ENCODE measurements at places on chromosomes 7 and 10.

DNA sequence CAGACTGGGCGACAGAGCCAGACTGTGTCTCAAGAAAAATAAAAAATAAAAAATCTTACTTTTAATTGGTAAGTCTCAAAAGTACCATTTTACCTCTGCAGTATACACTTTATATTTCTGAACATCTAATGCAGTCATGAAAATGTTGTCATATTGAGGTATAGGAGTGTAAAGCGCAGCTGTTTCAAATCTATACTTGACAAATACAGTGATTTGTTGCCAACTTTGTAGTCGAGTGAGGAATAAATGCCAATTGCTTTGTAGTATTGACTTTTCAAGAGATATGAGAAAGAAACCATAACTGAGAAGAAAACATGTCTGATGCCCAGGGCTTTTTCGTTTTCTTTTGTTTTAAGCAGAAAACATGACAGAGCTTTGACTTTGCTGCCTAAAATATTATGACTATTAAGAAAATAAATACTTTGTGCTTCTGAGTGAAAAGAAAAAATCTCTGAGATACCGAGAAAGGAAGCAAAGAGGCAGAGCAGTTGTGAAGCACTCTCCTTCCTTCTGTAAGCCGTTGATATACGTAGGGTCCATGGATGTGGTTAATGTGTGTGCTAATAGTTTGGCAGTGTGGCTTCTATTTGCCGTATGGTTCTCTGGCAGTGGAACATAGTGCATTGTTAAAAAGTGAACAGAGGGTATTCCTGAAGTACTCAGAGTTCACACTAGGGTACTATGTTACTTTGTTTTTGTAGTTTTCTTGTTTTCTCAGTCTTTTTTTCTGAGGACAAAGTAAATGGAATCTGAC, 38.2 kb downstream of the AVL9 start:
- peak; percentile 39 for DNase-seq

GRCh38 chr10:5538892-5539651, 14.3 kb downstream of the CALML3 start:
- no peak for DNase-seq

DNA sequence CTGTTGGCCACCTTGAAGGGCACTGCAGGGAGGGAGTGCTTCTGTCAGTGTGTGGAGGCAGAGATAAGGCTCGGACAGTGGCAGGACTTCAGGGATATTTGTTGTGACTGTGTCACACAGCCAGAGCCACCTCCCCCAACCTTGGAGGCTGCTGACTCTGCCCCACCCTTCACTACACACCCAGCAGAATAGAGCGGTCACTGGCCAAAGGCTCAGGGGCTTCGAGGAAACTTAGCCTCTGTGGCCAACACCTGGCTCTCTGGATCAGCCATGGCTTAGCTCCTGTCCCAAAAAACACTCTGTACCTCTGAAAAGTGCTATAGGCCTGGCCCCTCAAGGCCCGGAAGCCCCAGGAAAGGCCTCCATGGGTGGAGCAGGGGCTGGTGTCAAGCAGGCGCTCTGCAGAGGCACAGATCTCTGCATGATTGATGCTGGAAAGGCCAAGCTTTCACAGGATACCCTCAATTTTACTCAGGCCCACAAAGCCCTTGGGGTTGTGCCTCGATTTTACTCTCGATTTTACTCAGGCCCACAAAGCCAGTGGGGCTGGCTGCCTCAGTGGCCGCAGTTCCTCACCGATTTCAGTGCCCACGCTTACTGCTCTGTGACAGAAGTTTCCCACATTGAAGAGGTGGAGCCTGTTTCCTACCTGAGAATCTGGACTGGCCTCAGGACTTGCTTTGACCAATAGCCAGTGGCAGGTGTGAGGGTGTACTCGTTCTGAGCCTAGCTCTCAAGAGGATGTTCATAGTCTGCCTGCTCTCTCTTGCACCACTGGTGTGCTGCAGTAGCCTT, 113.2 kb upstream of the GPR26 start:
- DNase-seq, result no peak

GRCh38 chr7:39413636-39414223, 152.5 kb upstream of the YAE1 start:
- peak; percentile 18 for DNase-seq

DNA sequence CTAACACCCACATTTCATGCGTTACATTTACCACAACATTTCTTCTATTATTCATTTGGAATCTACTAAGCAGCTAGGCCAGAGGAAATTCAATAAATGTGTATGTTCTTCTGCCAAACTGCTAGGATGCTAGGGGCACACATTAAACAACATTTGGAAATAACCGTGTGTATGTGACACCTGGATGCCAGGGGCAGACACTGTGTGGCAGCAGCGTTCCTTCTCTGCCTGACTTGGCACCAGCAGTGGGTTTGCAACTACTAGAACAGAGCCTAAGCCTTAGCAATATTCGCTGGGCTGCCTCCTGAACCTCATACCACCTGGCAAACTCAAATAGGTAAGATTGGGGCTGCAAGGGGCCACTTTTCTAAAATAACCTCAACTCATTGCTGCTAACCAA, 182.1 kb downstream of the CHCHD3 start:
- DNase-seq, result no peak

GRCh38 chr10:33126742-33127141, 168.7 kb upstream of the ITGB1 start:
- no peak for DNase-seq

GRCh38 chr7:129923709-129924108, 29.1 kb downstream of the UBE2H start:
- DNase-seq, result peak; percentile 74

GRCh38 chr7:116766881-116767280, 94.9 kb downstream of the MET start:
- DNase-seq, result no peak

DNA sequence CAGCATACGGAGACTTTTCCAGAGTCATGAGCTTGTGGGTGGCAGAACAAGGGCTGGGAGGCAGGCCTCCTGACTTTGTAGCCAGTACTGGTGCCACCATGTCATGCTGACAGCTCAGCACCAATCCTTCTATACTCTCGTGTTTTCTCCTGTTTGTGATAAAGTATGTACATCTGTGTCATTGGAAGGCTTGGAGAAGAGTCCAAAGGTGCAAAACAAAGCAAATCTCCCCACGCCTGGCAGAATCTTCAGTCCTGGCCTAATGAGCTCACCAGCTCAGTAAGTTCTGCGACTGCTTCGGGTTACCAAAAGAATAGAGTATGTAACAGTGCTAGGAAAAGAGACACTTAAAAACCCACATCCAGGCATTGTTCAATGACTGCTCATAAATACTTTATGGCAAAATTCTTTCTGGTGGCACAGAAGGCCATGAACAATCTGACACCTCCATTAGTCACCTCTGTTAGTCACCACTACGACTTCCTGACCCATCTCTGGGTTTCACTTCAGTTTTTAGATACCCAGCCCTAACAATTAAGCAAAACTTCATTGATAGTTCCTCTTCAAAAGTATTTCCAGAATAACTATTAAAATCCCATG, 24.5 kb downstream of the STEAP1 start:
- DNase-seq, result peak; percentile 84

- DNase-seq, result no peak
Measured at GRCh38 chr10:20041931-20042330, 225.7 kb downstream of the PLXDC2 start.

DNA sequence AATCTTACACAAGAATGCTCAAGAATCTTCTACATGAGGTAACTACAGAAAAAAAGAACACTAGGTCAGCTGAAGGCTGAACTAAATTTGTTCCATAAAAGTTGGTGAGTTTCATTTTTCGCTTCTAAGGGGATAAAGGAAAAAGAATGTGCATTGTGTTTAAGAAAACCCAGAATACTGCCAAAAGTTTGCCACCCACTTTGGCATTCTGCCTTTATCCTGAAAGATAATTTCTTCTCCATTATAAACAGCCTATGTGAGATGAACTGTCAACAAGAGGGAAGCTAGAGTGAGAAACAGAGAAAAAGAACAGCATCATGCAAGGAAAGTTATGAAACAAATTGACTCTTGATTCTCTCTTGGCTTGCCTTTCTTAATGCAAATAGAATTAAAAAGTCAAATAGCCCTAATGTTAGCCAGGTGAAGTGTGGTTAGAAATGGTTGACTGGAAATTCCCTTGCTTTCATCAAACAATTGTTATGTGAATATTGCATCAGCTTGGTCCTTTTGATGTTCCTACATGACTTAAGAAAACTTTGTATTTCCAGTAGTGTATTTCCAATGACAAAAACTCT, 25.8 kb downstream of the STEAP1 start:
- DNase-seq, result peak; percentile 68

GRCh38 chr10:14688606-14689005, 86.1 kb downstream of the FAM107B start:
- peak; percentile 74 for DNase-seq

DNA sequence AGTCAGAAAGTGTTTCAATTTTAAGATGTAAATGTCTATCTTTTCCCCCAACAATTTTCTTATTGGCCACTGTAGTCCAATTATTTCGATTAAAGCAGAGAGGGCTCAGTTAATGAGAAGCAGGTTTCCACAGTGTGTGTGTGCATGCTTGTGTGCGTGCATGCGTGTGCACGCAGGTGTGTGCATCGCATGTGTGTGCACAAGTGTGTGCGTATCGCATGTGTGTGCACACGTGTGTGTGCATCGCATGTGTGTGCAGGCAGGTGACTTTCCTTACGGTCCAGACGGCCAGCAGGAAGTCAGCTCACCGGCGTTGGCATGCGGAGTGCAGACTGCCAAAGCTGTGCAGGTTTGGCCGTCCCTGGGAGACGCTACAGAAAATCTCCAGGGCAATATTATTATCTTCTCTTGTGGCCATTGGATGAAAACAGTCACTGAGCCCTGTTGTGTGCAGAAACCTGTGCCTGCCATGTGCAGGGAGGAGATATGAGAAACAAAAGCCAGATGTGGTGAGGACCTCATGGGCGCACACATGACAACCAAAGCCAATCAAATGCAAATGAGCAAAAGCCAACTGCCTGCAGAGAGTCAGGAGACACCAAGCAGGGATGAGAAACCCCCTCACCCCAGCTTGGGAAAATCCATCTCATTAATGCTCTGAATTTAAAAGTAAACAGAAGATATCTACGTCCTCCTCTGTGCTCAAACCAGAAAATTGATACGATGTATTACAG, 70.4 kb downstream of the C10orf90 start:
- DNase-seq, result no peak

DNA sequence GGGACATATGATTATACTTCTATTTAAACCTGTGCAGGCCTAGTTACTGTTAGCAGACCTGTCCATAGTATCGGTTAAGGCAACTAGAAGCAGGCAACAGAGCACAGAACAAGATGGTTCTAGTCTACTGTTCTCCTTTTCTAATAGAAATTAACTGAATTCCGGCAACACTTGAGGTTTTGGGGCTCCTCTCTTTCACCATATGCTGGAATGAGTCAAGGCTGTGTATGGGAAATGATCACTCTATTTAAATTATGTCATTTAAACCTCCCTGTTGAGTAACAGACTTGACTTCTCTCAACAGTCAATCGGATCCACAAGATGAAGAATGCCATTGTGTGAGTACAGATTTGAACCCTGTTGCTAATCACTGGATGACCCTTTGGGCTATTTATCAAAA, 6.2 kb upstream of the OTUD1 start:
- DNase-seq, result peak; percentile 21

DNA sequence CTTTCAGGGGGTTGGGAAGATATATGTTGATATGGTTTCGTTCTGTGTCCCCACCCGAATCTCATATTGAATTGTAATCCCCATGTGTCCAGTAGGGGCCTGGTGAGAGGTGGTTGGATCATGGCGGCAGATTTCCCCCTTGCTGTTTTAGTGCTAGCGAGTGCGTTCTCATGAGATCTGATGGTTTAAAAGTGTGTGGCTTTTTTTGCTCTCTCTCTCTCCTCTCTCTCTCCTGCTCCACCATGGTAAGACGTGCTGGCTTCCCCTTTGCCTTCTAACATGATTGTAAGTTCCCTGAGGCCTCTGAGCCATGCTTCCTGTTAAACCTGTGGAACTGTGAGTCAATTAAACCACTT, 68.4 kb upstream of the PDZD8 start:
- no peak for DNase-seq

DNA sequence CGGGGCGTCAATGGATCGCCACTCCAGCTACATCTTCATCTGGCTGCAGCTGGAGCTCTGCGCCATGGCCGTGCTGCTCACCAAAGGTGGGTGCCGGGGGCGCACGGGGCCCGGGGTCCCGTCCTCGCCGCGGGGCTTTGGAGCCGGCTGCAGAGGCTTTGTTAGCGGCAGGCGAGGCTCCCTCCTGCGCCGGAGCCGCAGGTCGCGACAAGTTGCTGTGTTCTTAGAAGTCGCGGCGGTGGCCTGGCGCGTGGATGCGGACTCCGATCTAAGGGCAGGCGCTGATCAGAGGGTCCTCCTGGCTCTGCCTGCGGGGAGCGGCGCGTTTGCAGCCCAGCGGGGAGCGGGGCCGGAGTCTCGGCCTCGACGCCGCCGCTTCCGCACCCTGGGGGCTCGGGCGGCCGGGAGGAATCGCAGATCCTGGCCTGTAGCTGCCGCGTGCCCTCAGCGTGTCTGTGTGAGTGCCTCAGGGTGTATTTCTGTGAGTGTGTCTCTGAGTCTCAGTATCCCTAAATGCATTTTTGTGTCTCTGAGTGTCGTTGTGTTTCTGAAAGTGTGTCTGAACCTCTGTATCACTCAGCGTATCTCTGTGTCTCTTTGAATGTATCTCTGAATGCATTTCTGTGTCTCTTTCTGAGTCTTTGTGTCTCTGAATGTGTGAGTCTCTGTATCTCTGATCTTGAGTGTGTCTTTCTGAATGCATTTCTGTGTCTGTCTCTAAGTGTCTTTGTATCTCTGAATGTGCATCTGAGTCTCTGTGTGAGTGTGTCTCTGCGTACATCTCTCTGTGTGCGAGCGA, 766 bp downstream of the BAMBI start:
- no peak for DNase-seq

DNA sequence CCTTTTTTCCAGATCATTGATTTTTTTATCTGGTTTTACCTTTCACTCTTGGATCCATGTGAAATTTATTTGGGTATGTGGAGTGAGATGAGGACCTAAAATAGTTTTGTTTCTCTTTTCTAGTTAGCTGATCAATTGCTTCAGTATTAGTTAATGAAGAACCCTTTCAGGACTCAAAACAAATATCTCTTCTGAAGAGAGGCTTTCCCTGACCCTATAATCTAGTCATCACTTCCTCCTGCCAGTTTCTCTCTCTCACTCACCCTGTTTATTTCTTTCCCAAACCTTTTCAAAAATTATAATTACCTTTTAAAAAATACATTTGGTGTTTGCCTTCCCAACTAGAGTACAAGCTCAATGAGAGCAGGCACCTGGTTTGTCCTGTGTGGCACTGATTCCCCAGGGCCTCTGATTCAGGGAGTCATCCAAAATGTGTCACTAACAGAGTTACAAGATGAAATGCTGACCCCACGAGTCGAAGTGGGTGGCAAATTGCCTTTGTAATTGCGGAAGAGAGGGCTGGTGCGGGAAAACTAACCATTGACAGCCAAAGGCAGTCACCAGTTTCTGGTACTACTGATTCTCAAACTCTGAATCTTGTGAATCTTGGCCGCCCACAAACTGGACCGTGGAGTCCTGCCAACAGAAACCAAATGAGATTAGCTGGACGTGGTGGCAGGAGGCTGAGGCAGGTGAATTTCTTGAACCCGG, 2.4 kb downstream of the TMEM140 start:
- DNase-seq, result no peak

DNA sequence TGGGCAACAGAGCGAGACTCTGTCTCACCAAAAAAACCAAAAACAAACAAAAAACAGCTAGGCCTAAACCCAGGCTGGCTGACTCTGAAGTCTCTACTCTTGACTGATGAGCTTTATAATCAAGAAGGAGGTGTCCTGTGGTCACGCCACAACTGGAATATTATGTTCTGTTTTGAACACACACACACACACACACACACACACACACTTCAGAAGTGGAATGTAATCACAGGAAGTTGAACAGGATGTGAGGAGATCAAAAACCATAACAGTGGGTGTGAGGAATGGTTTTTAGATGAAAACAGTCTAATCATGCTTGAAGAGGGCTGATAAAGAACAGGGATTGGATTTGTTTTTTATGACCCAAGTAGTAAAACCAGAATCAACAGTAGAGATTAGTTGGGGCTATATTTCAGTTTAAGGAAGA, 51.1 kb upstream of the IL6 start:
- peak; percentile 35 for DNase-seq

Measured in fibroblast of upper back skin (primary cell).